A549 treated with AZD2906 at 1 μM for 4 hours (cell line): ENCODE measurements at places on chromosomes 12 and 14. TPM values are rescaled to one million over a fixed set of nuclear protein-coding genes. Genes with fewer than 3 reads are reported as not detected.

AMIGO2 gene
- total RNA-seq = 47.0 to 69.7 TPM (median 67.3 TPM) in 5 replicates

FAM216A gene
- total RNA-seq = 17.5 to 20.1 TPM (median 18.4 TPM) in 5 replicates

C12orf50 gene
- 0.14 TPM in 1 of 5 replicates, not detected in the others for total RNA-seq

SLC17A8 gene
- 0.02 to 0.06 TPM in 2 of 5 replicates, not detected in the others for total RNA-seq

CBLN3 gene
- total RNA-seq = 1.0 to 1.7 TPM (median 1.3 TPM) in 5 replicates

TAS2R13 gene
- total RNA-seq = 0.03 TPM in 1 of 5 replicates, not detected in the others

STON2 gene
- 1.5 to 2.2 TPM (median 1.7 TPM) in 5 replicates for total RNA-seq

GPX2 gene
- 162 to 290 TPM (median 186 TPM) in 5 replicates for total RNA-seq

SLC25A47 gene
- not detected in 5 replicates for total RNA-seq

C12orf54 gene
- total RNA-seq = not detected in 5 replicates

KRT85 gene
- 0.05 to 0.10 TPM in 2 of 5 replicates, not detected in the others for total RNA-seq

SOX5 gene
- not detected in 5 replicates for total RNA-seq

CEBPE gene
- total RNA-seq = 0.06 TPM in 1 of 5 replicates, not detected in the others

DCN gene
- 0.08 to 0.22 TPM (median 0.11 TPM) in 3 of 5 replicates, not detected in the others for total RNA-seq

PLD4 gene
- 0.05 to 0.15 TPM (median 0.09 TPM) in 5 replicates for total RNA-seq

NUAK1 gene
- total RNA-seq = 5.0 to 5.7 TPM (median 5.2 TPM) in 5 replicates

NEUROD4 gene
- not detected in 5 replicates for total RNA-seq

OR4E2 gene
- total RNA-seq = not detected in 5 replicates

TSPAN11 gene
- 0.04 to 0.11 TPM (median 0.06 TPM) in 5 replicates for total RNA-seq

NR2C1 gene
- 20.7 to 25.0 TPM (median 22.5 TPM) in 5 replicates for total RNA-seq

PHETA1 gene
- 8.3 to 9.9 TPM (median 9.0 TPM) in 5 replicates for total RNA-seq

RDH12 gene
- 0.03 to 0.07 TPM (median 0.06 TPM) in 3 of 5 replicates, not detected in the others for total RNA-seq

POTEM gene
- total RNA-seq = not detected in 5 replicates

CLEC4D gene
- total RNA-seq = not detected in 5 replicates

WDR20 gene
- total RNA-seq = 20.4 to 23.7 TPM (median 21.8 TPM) in 5 replicates

TSHR gene
- not detected in 5 replicates for total RNA-seq

IFI27L2 gene
- total RNA-seq = 51.6 to 59.6 TPM (median 54.9 TPM) in 5 replicates

NFE2 gene
- 0.03 to 0.08 TPM (median 0.07 TPM) in 4 of 5 replicates, not detected in the other for total RNA-seq

CLEC2A gene
- total RNA-seq = not detected in 5 replicates

OR4K17 gene
- not detected in 5 replicates for total RNA-seq

GMFB gene
- 33.4 to 93.4 TPM (median 42.3 TPM) in 5 replicates for total RNA-seq

GCH1 gene
- 3.5 to 4.0 TPM (median 3.8 TPM) in 5 replicates for total RNA-seq

LRRC43 gene
- 0.10 to 0.25 TPM (median 0.17 TPM) in 4 of 5 replicates, not detected in the other for total RNA-seq

CSRP2 gene
- total RNA-seq = 18.9 to 21.8 TPM (median 20.1 TPM) in 5 replicates

NKX2-1 gene
- total RNA-seq = 0.03 to 0.07 TPM (median 0.06 TPM) in 4 of 5 replicates, not detected in the other

SIX6 gene
- total RNA-seq = not detected in 5 replicates

DEGS2 gene
- 1.5 to 3.7 TPM (median 3.0 TPM) in 5 replicates for total RNA-seq
